ENCODE measurements at places on chromosomes 7 and 10.

DNA sequence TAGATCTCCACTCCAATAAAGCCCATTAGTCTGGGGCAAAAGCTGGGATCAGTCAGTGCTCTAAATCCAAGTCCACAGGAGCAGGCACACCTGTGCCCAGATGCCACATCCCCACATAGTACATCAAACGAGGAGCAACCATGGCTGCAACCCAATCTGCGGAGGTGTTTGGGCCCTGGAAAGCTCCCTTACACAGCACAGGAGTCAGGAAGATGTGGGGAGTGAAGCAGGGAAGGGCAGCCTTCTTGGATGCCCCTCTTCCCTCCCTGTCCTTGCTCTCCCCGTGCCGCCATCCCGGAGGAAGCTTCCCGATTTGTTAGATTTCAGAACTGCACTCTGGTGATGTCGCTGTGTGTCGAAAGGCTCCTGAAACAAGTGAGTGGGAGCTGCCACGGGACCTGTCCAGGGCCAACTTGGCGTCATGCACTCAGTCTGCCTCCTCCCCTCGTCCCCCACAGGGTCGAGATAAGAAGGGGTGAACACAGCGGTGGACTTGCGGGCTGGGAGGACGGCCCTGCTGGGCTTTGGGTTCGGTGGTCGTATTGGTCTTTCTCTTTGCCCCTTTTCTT, 230.6 kb upstream of the GRB10 start:
- DNase-seq, result no peak

GRCh38 chr7:28405662-28406061, 6.7 kb upstream of the CREB5 start:
- DNase-seq, result no peak

DNA sequence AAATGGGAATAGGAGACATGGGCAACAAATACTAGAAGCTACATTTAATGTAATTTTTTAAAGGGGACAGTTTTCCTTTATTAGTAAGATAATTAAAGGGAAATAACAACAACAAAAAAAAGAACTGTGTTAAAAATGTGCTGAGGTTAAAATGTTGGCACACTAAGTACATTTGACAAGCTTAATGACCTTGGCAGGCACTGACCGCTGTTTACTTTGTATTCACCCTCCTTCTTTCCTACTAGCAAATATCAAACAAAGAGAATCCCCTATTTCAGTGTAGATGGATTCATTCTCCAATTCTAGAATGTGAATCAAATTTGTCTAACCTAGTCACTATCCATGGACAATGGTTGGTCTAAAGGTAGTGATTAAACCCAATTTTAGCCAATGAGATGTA, 77.5 kb upstream of the TOMM7 start:
- DNase-seq, result no peak

DNA sequence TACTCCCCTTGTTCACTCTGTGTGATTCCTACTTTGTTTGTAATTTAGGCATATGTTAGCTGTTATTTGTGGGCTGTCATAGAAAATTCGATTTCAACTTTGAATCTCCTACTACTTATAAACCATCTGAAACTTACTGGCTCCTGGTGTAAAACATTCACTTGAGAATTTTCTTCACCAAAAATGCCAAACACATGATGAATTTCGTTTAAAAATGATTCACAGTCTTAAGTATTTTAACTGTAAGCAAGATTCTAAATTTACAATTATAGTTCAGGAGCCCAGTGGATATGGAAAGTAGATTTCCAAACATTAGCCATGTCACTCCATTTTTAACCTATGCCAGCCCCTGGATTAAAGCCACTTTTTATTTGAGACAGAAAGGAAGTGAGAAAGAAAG, 3.1 kb downstream of the CPED1 start:
- DNase-seq, result no peak

- DNase-seq, result no peak
Measured at GRCh38 chr10:124217906-124218804, 124.8 kb upstream of the CHST15 start.

DNA sequence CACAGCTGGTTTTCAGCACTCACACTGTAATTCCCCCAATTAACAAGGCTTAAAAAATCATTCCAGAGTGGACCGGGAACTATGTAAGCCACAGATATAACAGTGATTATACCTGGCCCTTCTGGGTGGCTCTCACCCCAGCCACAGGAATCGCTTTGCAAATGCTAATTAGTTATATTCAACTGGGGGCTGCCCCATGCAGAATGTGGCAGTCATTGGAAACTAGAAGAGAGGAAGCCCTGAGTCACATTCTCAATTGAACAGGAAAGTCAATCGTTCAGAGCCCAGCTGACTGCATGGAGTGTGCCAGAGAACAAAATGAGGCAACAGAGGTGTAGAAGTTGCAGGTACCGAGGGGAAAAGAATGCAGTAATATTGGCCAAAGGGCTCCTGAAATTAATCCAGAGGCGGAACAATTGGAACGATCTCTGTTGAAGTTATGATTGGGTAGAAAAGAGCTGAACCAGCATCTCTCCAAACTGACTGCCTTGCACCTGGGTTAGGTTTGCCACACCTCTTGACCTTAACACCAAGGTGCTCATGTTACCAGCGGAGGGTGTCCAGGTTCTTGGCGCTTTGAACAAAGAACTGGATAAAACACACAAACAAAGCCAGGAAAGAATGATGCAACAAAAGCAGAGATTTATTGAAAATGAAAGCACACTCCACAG, 909.7 kb upstream of the AUTS2 start:
- DNase-seq, result peak; percentile 25

- DNase-seq, result no peak
Measured at GRCh38 chr7:78149787-78150186, 351.2 kb downstream of the PHTF2 start.

DNA sequence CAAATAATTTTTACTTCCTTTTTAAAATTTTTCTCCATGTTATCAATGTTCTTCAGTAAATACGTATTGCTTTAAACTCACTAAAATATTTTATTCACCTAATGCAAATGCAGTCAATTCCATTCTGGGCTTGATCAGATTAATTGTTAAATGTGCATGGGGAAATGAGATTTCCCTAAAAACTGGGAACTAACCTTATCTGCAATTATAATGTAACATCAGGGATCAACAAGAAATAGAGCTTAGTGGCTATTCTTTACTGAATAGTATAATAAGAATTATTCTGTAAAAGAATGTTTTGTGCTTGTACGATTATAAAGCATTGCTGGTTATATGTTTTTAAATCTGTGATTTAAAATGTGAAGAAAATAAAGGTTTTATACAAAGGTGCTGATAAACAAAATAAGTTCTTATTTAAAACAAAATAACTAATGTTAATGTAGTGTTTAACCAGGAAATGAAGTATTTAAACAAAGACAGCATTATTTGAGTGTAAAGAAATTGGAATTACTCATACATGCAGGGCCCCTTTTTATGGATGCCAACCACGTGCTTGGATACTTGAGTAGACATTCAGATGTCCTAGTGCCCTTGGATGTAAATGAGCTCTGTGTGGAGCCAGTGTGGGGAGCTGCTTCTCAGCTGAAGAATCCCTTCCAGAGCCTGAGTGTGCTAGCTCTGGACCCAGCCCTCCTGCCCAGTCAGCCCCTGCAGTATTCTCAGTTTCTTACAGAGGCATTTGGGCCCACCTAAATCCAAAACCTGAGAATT, 84.2 kb downstream of the REEP3 start:
- DNase-seq, result no peak

DNA sequence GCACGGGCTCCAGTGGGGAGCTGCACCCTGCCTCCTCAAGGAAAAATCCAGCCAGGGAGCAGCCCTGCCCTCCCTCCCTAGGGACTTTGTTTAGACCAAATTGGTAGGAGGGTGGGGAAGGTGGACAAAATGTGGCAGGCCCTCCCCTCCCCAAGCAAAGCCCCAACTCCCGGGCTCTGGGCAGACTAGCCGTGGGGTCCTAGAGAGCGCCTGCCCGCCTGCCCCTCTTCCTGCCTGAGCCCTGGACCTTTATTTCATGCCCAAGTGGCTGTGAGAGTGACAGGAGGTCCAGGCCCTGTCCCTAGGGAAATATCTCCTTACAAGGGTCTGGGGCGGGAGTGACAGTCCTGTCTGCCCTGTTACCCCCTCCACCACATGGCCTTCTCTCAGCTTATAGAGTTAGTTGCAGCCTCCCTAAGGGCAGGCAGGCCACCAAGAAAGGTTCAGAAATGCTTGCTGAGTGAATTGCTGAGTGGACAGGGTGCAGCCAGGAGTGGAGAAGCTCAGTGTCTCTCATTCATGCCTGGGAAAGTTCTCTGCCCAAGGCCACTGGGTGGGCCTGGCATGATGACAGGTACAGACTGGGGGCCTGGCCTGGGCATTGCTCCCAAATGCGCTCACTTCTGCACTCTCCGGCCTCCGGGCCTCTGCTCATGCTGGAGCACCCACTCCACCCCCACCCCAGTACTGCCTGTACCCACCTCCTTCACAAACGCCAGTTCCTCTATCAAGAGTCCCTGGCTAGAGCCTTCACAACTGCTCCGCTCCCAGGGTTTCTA, 25.2 kb downstream of the DNAJB12 start:
- no peak for DNase-seq

- no peak for DNase-seq
Measured at GRCh38 chr10:11204351-11204942, 186.8 kb downstream of the CELF2 start.

- no peak for DNase-seq
Measured at GRCh38 chr7:17994079-17994850, 33.4 kb downstream of the PRPS1L1 start.

DNA sequence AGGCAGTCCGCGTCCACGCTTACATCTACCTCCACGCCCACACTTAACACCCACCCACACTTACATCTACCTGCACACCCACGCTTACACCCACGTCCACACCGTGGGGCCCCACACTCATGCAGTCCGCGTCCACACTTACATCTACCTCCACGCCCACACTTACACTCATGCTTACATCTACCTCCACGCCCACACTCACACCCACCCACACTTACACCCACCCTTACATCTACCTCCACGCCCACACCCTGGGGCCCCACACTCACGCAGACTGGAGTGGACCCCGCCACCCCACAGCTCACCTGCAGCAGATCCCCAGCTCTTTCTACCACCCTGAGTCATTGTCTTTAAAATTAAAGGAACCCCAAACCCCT, 32.4 kb upstream of the PWWP2B start:
- peak; percentile 36 for DNase-seq

DNA sequence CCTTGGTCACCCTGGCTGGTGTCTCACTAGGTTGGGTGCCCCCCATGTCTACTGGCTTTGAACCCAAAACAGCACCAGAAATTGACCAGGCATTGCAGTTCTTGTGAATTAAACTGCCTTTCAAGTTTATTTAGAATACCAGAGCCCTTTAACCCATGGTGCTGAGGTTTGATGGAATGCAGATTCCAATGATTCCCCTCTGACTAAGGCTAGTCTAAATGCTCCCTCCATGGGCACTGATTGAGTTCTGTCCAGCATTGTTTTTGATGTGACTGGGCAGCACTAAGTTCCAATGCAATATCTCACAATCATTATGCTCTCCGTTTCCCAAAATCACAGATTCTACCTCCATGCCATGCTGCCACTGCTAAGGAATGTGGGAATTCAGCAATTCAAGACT, 1047.4 kb upstream of the LRRN3 start:
- no peak for DNase-seq

GRCh38 chr7:34064519-34065158, 159.3 kb downstream of the BMPER start:
- DNase-seq, result no peak

GRCh38 chr7:2710286-2710655, 22.3 kb downstream of the AMZ1 start:
- no peak for DNase-seq

DNA sequence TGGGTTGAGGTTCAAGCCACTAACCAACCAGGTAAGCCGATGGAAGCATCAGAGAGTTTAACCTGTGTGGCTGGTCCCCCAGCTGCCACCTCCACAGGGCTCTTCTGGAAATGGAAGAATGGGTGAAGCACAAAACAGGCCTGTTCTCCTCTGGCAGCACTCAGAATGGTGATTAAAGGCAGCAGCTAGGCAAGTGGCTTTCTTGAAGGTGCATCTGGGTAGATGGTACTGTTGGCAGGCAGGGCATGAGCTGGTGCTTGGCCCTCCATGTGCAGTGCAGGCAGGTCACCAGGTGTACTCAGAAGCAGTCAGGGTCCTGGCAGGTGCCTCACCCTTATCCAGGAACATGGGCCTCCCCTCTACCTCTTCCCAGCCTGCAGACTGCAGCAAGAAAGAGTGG, 11.5 kb downstream of the AKR1E2 start:
- DNase-seq, result no peak

GRCh38 chr7:7820939-7821338, 102.5 kb upstream of the RPA3 start:
- no peak for DNase-seq

- DNase-seq, result peak; percentile 49
Measured at GRCh38 chr7:67462781-67463191, 466.2 kb downstream of the TYW1 start.

- no peak for DNase-seq
Measured at GRCh38 chr7:6416516-6417145, 31.1 kb downstream of the DAGLB start.

DNA sequence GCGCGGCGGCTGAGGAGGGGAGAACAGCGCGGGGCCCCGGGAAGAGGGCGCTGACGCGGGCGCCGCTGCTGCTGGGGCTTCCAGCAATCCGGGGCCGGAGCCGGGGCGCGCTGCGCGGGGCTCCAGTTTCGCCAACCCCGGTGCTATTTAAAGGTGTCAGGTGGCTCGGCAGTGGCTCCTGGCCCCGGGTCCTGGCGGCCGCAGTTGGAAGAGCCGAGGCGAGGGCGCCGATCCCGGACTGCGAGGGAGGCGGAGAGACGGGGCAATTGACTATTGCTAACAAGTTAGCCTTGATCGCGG, 347 bp downstream of the LBX1 start:
- no peak for DNase-seq

GRCh38 chr10:119166118-119166500, 595 bp upstream of the SFXN4 start:
- DNase-seq, result no peak

- DNase-seq, result no peak
Measured at GRCh38 chr10:14774797-14775196, at the start of gene FAM107B. Gene FAM107B (minus strand): TSS chr10:14774897. CDS start chr10:14774663, 234 bp downstream.

All from breast epithelium (tissue), 4 donors.